ENCODE measurements at places on chromosomes 7 and 10.

- no peak for DNase-seq
These were observed 160.6 kb downstream of the GRK5 start for GRCh38 chr10:119367841-119368549.

GRCh38 chr10:44467900-44468299 lies 83.0 kb upstream of the CXCL12 start:
- no peak for DNase-seq

- DNase-seq, result no peak
These were observed 30.5 kb downstream of the TACC2 start for GRCh38 chr10:122019414-122019975.

DNA sequence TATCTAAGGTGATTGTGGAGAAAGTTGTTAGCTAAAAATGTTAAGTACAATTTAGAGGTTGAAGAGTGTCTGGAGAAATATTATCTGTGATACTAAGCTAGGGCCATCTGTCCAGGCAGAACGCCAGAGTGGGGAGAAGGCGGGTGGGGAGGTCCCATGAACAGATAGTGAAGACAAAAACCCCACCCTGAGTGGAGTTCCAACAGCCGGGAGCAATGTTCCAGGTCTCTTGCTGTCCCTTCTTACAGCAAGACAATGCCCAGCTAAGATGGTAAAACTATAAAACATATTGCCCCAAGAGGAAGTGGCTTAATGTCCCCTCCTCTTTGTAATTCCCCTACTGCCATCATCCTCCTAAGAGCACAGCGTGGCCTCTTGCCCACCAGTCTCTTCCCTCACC lies 10.4 kb upstream of the IL15RA start:
- no peak for DNase-seq

All from AG09309 (cell line).